Activated T-helper 2 cell treated with anti-CD3 and anti-CD28 coated beads, Interferon-gamma antibody, Interleukin-2, Interleukin-4, amounts not matched to agents 10 μg/mL and 5 μg/mL and 100 μg/mL, durations not matched to agents 14 hours and 24 hours and 36 hours (primary cell): ENCODE measurements at places on chromosomes 16 and 17. TPM values are rescaled to one million over a fixed set of nuclear protein-coding genes. Genes with fewer than 3 reads are reported as not detected.

SLC16A13 gene
- total RNA-seq, result 15.8 and 17.4 TPM in 2 replicates

DNA sequence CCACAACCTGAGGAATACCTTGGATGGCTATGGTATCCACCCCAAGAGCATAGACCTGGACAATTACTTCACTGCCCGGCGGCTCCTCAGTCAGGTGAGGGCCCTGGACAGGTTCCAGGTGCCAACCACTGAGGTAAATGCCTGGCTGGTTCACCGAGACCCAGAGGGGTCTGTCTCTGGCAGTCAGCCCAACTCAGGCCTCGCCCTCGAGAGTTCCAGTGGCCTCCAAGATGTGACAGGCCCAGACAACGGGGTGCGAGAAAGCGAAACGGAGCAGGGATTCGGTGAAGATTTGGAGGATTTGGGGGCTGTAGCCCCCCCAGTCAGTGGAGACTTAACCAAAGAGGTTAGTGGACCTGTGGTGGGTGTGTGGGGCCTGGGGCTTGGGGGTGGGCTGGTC lies 3.1 kb downstream of the NFE2L1 start:
- no peak for DNase-seq
- H3K4me1 ChIP-seq, result peaks cover 58% of the 10 kb centered on the region
- H3K4me3 ChIP-seq, result no peak overlapping the region
- no peak overlapping the region for H3K27ac ChIP-seq
- H3K27me3 ChIP-seq, result no peaks in the 10 kb centered on the region
- H3K36me3 ChIP-seq, result peaks cover 60% of the 10 kb centered on the region

ITGAD gene
- 0.18 and 0.21 TPM in 2 replicates for total RNA-seq

- H3K36me3 ChIP-seq, result no peaks in the 10 kb centered on the region
- no peak overlapping the region for H3K4me3 ChIP-seq
- DNase-seq, result no peak
- H3K27me3 ChIP-seq, result no peaks in the 10 kb centered on the region
These were observed 23.7 kb downstream of the PIPOX start for GRCh38 chr17:29066606-29067005.

GRCh38 chr16:822174-822908 lies 21.8 kb upstream of the GNG13 start:
- H3K4me3 ChIP-seq, result no peak overlapping the region
- H3K36me3 ChIP-seq, result no peaks in the 10 kb centered on the region
- no peaks in the 10 kb centered on the region for H3K27me3 ChIP-seq
- no peak for DNase-seq
- no peak overlapping the region for H3K27ac ChIP-seq
- H3K4me1 ChIP-seq, result peaks cover 10% of the 10 kb centered on the region

DNA sequence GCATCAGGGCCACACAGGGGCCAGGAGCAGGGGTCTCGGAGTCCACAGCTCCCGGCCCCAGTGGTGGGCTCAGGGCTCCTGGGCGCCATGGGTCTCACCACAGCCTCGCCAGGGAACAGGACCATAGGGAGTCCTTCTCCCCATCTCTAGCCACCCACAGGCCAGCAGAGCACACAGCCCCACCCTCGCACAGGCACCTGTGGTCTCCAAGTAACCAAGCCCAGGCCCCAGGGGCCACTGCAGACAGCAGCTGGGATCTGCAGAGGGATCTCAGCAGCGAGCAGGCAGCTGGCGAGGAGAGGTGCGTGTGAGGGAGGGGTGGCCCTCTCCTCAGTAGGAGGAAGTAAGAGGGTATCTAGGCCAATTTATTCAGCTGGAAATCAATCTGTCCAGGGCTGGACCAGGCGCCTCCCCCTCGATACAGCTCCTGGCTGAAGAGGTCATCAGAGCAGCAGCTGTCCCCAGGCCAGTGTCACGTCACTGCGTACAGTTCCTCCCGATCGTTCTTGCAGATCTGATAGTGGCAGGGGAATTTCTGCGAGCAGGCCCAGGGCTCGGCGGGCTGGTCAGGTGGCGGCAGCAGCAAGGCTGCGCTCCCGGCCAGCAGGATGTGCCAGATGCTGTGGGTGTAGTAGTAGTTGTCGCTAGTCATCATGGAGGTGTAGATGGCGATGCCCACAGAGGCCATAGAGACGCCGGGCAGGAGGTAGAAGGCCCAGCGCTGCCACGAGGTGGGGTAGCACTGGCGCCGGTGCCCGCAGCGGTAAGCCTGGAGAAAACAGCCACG lies 1.4 kb upstream of the MRPL28 start:
- no peak for DNase-seq
- peaks cover 26% of the 10 kb centered on the region for H3K36me3 ChIP-seq
- no peaks in the 10 kb centered on the region for H3K27me3 ChIP-seq
- H3K27ac ChIP-seq, result no peak overlapping the region
- peaks cover 13% of the 10 kb centered on the region for H3K4me1 ChIP-seq

DNA sequence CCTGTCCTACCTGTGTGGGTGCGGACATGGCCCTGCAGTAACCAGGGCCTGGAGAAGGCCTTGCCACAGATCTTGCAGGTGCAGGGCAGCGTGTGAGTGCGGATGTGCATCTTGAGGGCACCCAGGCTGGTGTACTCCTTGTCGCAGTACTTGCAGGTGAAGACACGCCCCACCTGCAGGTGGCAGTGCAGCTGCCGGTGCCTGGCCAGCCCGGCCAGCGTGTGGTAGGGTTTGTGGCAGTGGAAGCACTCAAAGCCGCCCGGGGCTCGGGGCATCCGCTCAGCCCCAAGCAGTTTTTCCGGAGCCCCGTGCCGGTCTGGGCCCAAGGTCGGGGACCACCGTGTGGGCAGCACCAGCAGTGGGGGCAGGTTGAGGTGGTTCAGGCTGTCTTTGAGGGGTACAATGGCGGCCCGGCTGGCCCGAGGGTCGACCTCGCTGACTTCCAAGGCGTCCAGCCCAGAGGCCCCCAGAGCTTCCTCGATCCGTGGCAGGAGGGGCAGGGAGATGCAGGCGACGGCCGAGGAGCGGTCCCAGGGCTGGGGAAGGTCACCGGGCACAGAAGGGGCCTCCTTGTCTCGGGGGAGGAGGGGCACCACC lies 5.1 kb downstream of the SNAI3 start:
- peaks cover 24% of the 10 kb centered on the region for H3K4me1 ChIP-seq
- DNase-seq, result no peak
- H3K4me3 ChIP-seq, result no peak overlapping the region
- H3K27me3 ChIP-seq, result no peaks in the 10 kb centered on the region
- peaks cover 3% of the 10 kb centered on the region for H3K36me3 ChIP-seq

SPATA32 gene
- total RNA-seq, result 0.37 and 0.67 TPM in 2 replicates

GPR179 gene
- total RNA-seq, result not detected in 2 replicates

DNA sequence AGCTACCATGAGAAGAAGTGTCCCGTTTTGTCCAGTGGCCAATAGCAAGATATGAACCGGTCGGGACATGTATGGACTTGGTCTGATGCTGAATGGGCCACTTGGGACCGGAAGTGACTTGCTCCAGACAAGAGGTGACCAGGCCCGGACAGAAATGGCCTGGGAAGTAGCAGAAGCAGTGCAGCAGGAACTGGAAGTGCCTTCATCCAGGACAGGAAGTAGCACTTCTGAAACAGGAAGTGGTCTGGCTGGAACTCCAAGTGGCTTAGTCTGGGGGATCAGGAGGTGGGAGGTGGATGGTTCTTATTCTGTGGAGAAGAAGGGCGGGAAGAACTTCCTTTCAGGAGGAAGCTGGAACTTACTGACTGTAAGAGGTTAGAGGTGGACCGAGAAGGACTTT lies 5.3 kb downstream of the EFNB3 start:
- H3K27ac ChIP-seq, result no peak overlapping the region
- no peak for DNase-seq
- H3K4me1 ChIP-seq, result peaks cover 11% of the 10 kb centered on the region

GNG13 gene
- not detected in 2 replicates for total RNA-seq

GRCh38 chr16:9484881-9485280 lies 393.4 kb downstream of the HAPSTR1 start:
- H3K36me3 ChIP-seq, result no peaks in the 10 kb centered on the region
- no peak overlapping the region for H3K4me3 ChIP-seq
- no peak for DNase-seq

GRCh38 chr16:69538808-69539207 lies 27.0 kb upstream of the NFAT5 start:
- peaks cover 11% of the 10 kb centered on the region for H3K4me1 ChIP-seq
- no peak overlapping the region for H3K27ac ChIP-seq
- peaks cover 2% of the 10 kb centered on the region for H3K27me3 ChIP-seq
- DNase-seq, result no peak

GRCh38 chr16:15811481-15812400 lies 45.1 kb downstream of the MYH11 start:
- H3K4me3 ChIP-seq, result no peak overlapping the region
- DNase-seq, result no peak
- H3K27ac ChIP-seq, result no peak overlapping the region
- H3K4me1 ChIP-seq, result no peaks in the 10 kb centered on the region

- H3K4me3 ChIP-seq, result no peak overlapping the region
- H3K4me1 ChIP-seq, result peaks cover 13% of the 10 kb centered on the region
- no peaks in the 10 kb centered on the region for H3K36me3 ChIP-seq
These were observed 15.0 kb upstream of the RAI1 start for GRCh38 chr17:17666111-17666714.

DNA sequence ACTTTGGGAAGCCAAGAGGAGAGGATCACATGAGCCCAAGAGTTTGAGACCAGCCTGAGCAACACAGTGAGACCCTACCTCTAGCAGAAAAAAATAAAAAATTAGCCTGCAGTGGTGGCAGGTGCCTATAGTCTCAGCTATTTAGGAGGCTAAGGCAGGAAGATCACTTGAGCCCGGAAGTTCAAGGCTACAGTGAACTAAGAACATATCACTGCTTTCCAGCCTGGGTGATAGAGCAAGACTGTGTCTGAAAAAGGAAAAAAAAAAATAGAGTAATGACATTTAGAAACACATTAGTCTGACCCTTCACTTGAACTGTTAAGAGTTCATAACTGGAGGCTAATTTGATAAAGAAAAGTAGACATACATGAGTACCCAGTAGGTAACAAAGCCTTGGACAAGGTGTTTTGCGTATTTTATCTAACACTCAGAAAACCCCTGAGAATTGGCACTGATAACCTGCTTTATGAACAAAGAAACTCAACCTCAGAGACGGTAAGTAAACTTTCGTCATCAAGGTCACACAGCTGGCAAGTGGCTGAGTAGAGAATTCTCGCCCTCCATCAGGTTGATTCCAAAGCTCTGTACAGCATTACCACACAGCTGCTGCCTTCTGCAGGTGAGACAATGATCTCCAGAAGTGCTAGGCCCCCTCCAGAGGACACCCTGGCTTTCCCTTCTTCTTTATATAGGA lies 101.1 kb downstream of the SMG6 start:
- peaks cover 33% of the 10 kb centered on the region for H3K36me3 ChIP-seq
- H3K27ac ChIP-seq, result peak overlapping the region; percentile 78
- H3K4me1 ChIP-seq, result peaks cover 31% of the 10 kb centered on the region
- H3K4me3 ChIP-seq, result no peak overlapping the region
- no peaks in the 10 kb centered on the region for H3K27me3 ChIP-seq

DNA sequence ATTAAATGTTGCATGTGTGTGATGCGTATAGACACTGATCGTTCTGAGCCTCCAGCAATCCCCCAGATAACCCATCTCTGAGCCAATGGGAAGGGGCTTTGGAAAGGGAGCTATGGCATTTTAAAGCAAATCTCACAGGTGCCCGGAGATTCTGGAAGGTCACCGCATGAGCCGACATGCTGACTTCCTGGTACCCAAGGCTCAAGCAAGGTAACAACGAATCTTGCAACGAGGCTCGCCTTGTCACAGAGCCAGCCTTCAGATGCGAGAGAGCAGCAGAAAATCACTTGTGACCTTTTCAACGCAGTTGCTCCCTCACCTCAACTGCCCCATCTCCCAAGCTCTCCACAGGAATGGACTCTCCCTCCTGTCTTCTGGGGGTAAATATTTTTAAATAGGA lies 154.8 kb upstream of the CDH5 start:
- DNase-seq, result no peak
- H3K4me1 ChIP-seq, result no peaks in the 10 kb centered on the region
- peaks cover 3% of the 10 kb centered on the region for H3K27me3 ChIP-seq

CCL17 gene
- total RNA-seq, result 0.37 and 1.3 TPM in 2 replicates
